ENCODE measurements at places on chromosomes 1 and 21. TPM values are rescaled to one million over a fixed set of nuclear protein-coding genes. Genes with fewer than 3 reads are reported as not detected.

DNA sequence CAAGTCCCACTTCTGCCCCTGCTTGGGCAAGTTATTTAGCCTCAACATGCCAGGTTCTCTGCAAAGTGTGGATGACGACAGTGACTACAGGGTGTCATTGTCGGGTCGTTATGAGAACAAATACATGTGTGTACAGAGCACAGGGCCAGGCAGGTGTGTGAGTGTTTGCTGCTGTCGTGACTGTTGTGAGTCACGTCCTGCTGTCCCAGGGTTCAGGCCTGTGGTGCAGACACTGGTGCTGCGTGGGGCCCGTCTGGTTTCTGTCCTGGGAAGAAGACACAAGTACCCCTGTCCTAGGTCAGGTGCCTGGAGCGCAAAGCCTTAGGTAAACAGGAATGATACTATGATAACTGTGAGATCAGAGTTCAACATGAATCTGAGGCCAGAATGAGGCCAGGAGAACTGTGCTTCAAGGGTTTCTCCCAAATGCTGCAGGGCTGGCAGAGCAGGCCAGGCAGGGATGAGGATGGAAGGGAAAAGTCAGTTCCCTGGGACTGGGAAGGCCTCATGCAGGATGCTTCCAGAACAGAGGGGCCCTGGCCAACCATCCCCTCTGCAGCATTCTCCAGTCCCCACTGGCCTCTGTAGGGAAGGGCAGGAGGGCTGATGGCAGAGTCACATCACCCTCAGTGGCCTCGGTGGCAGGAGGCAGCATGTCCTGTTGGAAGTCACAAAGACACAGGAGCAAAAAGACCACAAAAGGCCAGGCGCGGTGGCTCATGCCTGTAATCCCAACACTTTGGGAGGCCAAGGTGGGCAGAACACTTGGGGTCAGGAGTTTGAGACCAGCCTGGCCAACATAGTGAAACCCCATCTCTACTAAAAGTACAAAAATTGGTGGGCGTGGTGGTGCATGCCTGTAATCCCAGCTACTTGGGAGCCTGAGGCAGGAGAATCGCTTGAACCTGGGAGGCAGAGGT lies 15.7 kb downstream of the GPR157 start:
- H3K36me3 ChIP-seq, result no peaks in the 10 kb centered on the region
- peaks cover 3% of the 10 kb centered on the region for H3K4me1 ChIP-seq
- peak overlapping the region; percentile 16 for H3K27ac ChIP-seq
- no peak for DNase-seq
- no peak overlapping the region for H3K4me3 ChIP-seq

DNA sequence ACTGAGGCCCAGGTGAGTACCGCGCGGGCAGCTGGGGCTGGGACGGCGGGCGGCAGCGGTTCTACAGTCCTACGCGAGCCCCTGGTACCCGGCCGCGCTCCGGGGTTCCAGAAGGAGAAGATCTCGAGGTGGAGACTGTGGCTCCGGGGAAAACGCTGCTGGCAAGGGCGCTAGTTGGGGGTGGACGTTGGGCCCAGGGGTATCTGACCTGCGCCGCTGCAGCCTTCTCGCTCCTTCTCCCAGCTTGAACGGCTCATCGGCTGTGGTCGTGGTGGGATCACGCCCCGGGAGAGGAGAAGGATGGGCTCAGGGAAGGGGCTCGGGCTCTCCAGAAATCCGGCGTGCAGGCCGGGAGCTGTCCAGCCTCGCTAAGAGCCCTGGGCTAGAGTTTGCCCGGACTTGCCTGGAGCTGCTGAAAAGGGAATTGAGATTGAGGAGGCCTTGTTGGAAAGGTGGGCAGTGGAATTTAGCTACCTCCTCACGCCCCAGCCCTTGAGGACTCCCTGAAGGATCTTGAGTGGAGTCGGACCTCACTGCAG lies 1.1 kb upstream of the POU3F1 start:
- H3K36me3 ChIP-seq, result no peaks in the 10 kb centered on the region
- peak overlapping the region; percentile 67 for H3K4me3 ChIP-seq
- no peak overlapping the region for H3K27ac ChIP-seq
- H3K27me3 ChIP-seq, result peaks cover 80% of the 10 kb centered on the region
- no peaks in the 10 kb centered on the region for H3K4me1 ChIP-seq

GRCh38 chr1:206066479-206067171 lies 13.7 kb downstream of the RHEX start:
- no peaks in the 10 kb centered on the region for H3K36me3 ChIP-seq
- H3K4me3 ChIP-seq, result no peak overlapping the region
- no peaks in the 10 kb centered on the region for H3K27me3 ChIP-seq
- peak overlapping the region; percentile 99 for H3K27ac ChIP-seq
- DNase-seq, result no peak

GRCh38 chr1:188426561-188426960 lies 1597.8 kb downstream of the PLA2G4A start:
- no peak overlapping the region for H3K4me3 ChIP-seq
- no peaks in the 10 kb centered on the region for H3K36me3 ChIP-seq
- H3K27me3 ChIP-seq, result no peaks in the 10 kb centered on the region
- no peak overlapping the region for H3K27ac ChIP-seq
- no peaks in the 10 kb centered on the region for H3K4me1 ChIP-seq

- no peaks in the 10 kb centered on the region for H3K27me3 ChIP-seq
- no peak overlapping the region for H3K27ac ChIP-seq
- peaks cover 21% of the 10 kb centered on the region for H3K4me1 ChIP-seq
Measured at GRCh38 chr1:221708076-221708571, 33.8 kb downstream of the DUSP10 start.

DNA sequence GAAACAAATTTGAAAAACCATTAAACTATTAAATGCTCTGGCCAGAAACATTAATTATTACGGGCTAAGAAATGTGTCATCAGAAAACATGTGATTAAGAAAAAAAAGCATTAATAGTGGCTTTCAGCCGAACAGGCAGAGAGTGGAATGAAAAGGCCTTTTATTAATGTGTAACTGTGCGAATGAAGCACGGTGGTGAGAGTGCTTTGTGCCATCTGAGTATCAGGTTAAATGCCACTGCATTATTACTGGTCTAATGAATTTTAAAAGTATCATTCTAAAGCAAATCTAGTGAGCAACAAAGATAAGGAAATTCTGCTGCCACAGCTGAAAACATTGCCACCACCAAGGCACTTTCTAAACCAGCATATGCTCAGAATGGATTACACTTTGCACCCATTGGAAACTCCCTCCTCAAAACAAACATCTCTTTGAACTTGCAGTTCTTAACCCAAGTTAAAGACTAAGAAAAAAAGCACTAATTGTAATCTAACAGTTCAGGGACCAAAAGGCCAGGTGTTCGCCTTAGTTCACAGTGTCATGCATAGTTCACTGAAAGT lies 30.0 kb upstream of the SSX2IP start:
- H3K27me3 ChIP-seq, result no peaks in the 10 kb centered on the region
- peaks cover 3% of the 10 kb centered on the region for H3K4me1 ChIP-seq
- no peak for DNase-seq
- H3K4me3 ChIP-seq, result no peak overlapping the region

DNA sequence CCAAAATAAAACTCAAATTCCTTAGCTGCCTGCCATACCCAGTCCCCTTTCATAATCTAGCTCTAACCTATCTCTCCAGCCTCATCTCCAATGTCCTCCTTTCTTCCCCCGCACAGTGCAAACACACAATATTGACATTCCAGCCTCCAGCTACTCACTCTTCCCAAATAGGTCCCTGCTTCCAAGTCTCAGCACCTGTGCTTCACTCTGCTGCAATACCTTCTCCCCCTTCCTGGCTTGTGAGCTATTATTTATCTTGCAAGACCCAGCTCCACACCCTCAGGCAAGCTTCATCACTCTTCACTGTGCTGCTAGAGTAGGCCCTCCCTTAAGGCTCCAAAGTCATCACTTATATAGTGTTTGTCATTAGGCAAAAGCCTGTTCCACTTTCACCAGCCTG lies 9.7 kb downstream of the PLPP3 start:
- no peak overlapping the region for H3K4me3 ChIP-seq
- H3K27ac ChIP-seq, result no peak overlapping the region
- no peaks in the 10 kb centered on the region for H3K27me3 ChIP-seq
- H3K36me3 ChIP-seq, result no peaks in the 10 kb centered on the region
- H3K4me1 ChIP-seq, result peaks cover 36% of the 10 kb centered on the region

GRCh38 chr1:189269011-189269410 lies 1208.7 kb downstream of the BRINP3 start:
- no peaks in the 10 kb centered on the region for H3K4me1 ChIP-seq

The KRTAP19-3 gene
- not detected for polyA plus RNA-seq

The RNU1-4 gene
- not detected for polyA plus RNA-seq

The CAMTA1 gene
- 341 TPM for polyA plus RNA-seq

The DHDDS gene
- 46.8 TPM for polyA plus RNA-seq

The RCC2 gene
- polyA plus RNA-seq, result 39.2 TPM

The FCMR gene
- polyA plus RNA-seq, result not detected

The MCOLN2 gene
- polyA plus RNA-seq, result not detected
